ENCODE measurements at places on chromosomes 12 and 14.

- DNase-seq, result no peak
Measured at GRCh38 chr12:55874443-55874842, 31.7 kb upstream of the MMP19 start.

DNA sequence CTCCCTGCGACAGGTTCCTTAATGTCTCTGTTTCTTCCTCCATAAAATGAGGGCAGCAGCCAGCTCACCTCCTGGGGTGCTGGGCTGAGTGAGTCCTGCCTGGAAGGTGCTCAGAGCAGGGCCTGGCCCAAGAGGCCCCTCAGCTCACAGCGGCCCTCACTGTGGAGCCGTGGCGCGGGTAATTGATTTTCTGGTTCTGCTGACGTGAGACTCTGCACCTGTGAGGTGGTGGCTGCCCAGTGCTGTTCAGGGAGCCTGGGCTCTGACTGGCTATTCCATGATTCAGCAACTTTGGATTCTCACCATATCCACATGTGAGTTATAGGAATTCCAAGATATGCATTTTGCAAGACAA is 266.6 kb downstream of the ADGRD1 start:
- no peak for DNase-seq

DNA sequence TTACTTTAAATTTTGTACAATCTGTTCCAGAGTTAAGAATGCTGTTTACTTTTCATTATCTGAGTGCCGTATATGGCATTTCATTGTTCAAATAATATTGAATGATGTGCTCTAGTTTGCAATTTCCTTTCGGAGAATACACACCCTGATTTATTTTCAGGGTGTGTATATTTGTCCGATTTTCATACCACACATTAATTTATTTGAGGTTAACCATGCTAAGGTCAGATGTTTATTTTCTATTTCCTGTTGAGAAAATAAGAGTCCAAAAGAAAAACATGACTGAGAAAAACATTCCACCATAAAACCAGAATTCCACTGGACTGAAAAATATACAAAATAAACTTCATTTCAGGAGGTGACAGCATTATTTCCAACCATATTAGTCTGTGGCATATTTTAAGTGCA is 64.2 kb upstream of the OVCH1 start:
- no peak for DNase-seq

DNA sequence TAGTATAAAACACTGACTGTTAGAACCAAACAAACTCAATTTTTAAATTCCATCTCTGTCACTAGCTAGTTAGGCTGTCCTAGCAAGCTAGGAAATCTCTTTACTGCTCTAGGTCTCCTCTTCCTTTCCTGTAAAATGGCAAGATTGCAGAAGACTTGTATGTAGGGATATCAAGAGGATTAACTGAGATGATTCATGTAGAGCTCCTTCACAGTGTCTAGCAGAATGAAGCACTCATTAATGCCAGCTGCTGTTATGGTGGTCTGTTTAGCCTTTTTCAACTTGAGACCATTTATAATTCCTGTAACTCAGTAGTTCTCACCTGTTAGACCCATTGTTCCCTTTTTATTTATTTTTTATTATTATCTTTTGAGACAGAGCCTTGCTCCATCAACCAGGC is 67.8 kb upstream of the KCNH3 start:
- no peak for DNase-seq

DNA sequence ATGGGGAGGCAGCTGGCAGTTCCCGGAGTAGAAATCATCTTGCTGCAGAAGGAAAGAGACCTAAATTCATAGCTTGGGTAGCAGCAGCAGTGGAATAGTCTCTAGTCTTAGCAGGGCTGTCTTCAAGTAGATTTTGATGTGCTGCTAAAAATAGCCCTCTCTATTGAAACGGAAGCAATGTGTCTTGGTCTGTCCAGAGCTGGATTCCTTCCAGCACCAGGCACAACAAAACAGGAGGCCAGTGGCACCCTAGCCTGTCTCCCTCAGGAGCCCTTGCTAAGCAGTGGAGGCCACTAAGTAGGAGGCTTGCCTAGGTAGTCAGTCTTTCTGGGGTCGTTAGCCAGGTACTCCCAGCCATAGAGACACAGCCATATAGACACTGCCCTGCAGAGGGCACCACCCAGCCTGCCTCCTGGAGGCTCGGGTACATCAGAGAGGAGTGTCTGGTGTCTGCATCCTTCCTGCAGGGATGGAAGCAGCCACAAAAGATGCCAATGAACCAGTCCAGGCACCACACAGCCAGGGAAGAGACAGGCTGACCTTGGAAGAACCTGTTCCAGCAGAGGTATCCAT is 97.5 kb downstream of the CRACR2A start:
- DNase-seq, result no peak

GRCh38 chr12:118377884-118378470 is 1.6 kb downstream of the SUDS3 start:
- no peak for DNase-seq

DNA sequence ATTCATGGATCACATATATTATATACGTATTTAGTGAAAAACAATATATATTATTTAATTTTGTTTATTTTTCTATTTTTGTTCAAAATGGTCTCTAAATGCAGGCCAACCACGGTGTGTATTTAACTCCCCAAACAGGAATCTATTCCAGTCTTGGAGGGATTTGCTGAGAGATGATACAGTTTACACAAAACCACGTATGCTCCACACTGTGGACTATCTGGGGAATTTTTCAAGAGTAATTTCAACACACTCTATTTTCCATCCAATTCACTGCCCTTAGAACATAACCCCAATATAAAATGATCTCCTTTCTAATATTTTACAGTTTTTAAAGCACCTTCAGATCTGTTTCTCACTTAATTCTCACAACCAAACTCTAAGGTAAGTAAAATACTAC is 15.3 kb downstream of the EML1 start:
- DNase-seq, result no peak

- no peak for DNase-seq
Measured at GRCh38 chr12:64192644-64193444, 29.3 kb downstream of the KICS2 start.

DNA sequence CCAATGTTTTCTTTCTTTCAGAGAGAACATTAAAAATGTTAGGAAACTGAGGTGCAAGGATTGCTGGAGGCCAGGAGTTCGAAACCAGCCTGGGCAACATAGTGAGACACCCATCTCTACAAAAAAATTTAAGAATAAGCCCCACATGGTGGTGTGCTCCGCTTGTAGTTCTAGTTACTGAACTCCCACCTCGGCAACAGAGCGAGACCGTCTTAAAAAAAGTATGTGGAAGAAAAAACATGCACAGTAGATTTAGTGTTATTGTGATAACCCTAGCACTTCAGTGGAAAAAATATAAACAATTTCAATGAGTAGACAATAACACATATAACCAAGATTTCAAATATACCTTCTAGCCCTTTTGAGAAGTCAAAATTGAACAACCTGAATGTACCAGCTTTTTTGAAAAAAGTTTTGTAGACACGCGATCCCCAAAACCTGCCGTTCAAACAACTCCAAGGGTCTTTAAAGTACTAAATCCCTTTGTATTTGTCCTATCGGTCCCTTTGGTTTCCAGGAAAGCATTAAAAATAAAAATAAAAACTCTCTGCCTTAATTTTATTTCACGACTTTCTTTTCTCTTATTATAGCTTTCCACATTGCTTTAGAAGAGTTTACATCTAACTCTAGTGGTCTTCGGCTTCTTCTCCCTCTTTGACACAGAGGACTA is 1.0 kb upstream of the ANO6 start:
- DNase-seq, result no peak

- peak; percentile 89 for DNase-seq
Measured at GRCh38 chr12:76611533-76611932, 52.0 kb upstream of the OSBPL8 start.

DNA sequence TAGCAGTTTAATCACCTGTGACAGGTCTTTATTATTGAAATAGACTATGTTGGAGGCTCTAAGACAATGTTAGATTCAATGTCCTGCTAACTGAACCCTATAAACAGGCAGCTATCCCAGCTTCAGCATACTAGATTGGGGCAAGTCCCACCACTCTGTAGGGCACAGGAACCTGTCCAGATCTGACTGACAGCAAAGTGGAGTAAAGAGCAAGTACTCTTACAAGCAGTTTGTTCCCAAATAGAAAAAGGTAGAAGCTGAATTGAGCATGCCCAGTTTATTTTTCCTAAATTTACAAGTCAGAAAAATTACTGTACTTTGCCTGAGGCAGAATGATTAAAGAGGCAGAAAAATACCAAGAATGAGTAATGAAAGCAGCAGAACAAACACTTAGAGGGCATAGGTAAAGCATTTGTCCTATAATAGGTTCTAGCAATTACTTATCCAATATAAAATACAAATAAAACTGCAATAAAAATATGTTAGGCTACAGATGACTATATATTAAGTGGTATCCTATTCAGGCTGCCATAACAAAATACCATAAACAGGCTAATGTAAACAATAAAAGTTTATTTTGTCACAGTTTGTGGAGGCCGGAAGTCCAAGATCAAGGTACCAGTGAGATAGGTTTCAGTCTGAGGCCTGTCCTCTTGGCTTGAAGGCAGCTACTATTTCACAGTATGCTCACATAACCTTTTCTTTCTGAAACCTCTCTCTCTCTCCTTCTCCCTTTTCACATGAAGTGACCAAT is 868.2 kb downstream of the C12orf50 start:
- DNase-seq, result no peak

GRCh38 chr12:111826316-111826715 is 15.7 kb upstream of the MAPKAPK5 start:
- peak; percentile 17 for DNase-seq

GRCh38 chr12:6824901-6825381 is 3.3 kb upstream of the P3H3 start:
- no peak for DNase-seq

DNA sequence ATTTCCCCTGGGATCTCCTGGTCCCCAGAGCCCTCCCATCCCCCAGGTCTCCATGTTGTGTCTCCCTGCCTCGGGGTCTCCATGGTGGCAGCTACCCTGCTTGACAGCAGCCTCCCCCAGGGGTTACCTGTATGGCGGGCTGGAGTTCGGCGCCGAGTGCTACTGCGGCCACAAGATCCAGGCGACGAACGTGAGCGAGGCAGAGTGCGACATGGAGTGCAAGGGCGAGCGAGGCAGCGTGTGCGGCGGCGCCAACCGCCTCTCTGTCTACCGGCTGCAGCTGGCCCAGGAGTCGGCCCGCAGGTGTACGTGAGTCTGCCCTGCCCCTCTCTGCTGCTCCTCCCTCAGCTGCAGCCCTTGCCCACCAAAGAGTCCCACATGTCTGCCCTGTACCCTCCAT is 80.9 kb downstream of the WSCD2 start:
- no peak for DNase-seq

DNA sequence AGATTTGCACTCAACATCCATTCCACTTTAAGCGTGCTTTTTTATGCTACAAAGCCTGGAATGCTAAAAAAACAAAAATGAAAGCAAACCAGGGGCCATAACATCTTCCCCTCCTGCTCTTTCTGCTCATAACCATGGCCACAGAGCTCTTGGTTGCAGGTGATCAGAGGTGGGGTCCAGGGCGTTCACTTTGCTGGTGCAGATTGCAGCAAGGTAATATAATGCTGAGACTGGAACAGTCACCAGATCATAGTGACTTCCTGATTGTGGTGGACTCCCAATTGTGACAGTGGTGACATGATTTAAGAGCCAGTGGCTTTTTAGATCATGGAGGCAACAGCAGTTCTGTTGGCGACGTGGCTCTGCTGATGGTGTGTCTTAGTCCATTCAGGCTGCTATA is 115.0 kb upstream of the CPM start:
- no peak for DNase-seq

DNA sequence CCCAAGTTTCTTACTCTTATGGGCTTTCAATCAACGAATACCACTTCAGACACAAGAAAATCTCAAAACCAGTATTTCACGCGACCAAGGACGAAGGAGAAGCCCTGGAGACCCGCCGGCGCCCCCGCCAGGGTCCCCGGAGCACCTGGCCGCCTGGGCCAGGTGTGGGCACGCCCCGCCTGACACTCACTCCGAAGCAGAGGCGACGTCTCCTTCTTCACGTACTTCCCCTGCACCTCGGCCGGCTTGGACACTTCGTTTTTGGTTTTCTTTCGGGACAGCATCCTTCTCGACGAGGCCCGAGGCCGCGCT is 466 bp downstream of the SAV1 start:
- DNase-seq, result no peak

DNA sequence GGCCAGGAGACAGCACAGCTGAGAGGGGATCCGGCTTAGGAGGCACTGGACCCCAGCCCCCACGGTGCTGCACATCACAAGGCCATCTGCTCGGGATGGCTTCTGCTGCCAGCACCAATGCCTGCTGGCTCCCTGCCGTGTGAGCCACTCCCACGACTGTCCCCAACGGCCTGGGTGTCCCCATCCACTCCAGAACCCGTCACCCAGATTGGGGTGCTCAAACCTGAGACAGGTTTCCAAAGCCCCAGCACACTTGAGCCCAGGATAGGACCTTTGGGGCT is 102.4 kb downstream of the RFLNA start:
- DNase-seq, result no peak

DNA sequence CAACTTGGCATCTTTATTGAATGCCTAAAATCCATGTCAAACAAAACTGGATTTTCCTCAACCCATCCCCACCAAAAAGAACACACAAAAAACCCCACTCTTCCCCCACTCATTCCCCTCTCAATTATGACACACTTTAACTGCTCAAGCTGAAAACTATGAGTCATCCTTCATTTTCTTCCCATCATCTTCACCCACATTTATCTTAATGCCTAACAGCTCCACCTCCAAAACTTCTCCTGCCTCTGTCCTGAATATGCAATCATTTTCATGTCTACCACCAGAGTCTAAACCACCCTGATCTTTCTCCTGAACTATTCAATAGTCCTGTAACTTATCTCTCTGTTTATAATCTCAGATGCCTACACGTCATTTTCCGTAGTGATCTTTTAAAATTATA is 239.7 kb downstream of the BCAT1 start:
- DNase-seq, result peak; percentile 5

- no peak for DNase-seq
Measured at GRCh38 chr12:55653031-55653430, 16.3 kb downstream of the OR10P1 start.

DNA sequence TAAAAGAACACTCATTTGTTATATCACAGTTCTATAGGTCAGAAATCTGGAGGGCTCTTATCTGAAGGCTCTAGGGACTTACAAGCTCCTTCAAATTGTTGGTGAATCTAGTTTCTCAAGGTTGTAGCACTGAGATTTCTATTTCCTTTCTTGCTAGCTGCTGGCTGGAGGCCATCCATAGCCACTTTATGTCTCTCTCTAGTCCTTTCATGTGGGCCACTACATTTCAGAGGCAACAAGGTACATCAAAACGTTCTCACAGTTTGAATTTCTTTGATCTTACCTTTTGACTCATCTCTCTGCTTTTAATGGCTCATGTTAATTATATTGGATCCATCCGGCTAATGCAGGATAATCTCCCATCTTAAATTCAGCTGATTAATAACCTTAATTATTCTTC is 286.8 kb downstream of the DIO2 start:
- no peak for DNase-seq

GRCh38 chr12:78918268-78918667 is 53.7 kb downstream of the SYT1 start:
- no peak for DNase-seq

- no peak for DNase-seq
Measured at GRCh38 chr12:11706509-11707379, 57.3 kb downstream of the ETV6 start.

GRCh38 chr12:90036637-90037036 is 328.0 kb upstream of the ATP2B1 start:
- no peak for DNase-seq

Data from AG09309 (cell line).